Transverse colon (tissue), 4 donors: ENCODE measurements at places on chromosomes 7 and 10. TPM values are rescaled to one million over a fixed set of nuclear protein-coding genes. Genes with fewer than 3 reads are reported as not detected.

Gene WEE2
- not detected for total RNA-seq

Gene FBH1
- total RNA-seq: 101 TPM

Gene TMEM176B
- total RNA-seq: 369 TPM

Gene CALCR
- total RNA-seq: not detected

Gene CPA2
- not detected for total RNA-seq

Gene GRM3
- not detected for total RNA-seq

Gene SKIDA1
- not detected for total RNA-seq

Gene HYAL4
- not detected for total RNA-seq

Gene GDF10
- total RNA-seq: 1.2 TPM

Gene ZNF804B
- total RNA-seq: not detected

Gene C10orf88
- 8.6 TPM for total RNA-seq

Gene SLC4A2
- 464 TPM for total RNA-seq

Gene SPDYE16
- total RNA-seq: not detected

Gene SLC18A3
- not detected for total RNA-seq

Gene EBF3
- 1.1 TPM for total RNA-seq

Gene GTF2I
- 216 TPM for total RNA-seq

Gene RP9
- total RNA-seq: 10.6 TPM

Gene CFTR
- total RNA-seq: 176 TPM

Gene CYP2W1
- total RNA-seq: not detected

Gene PRKCQ
- total RNA-seq: 0.60 TPM

Gene GIMAP6
- total RNA-seq: 6.4 TPM

Gene ITPRID1
- total RNA-seq: 5.9 TPM

Gene COA1
- 31.8 TPM for total RNA-seq

Gene FXYD4
- total RNA-seq: not detected

Gene SCART1
- 2.9 TPM for total RNA-seq

Gene WNT16
- not detected for total RNA-seq

Gene ACSM6
- not detected for total RNA-seq

Gene ACTL6B
- not detected for total RNA-seq

Gene PRF1
- total RNA-seq: 7.8 TPM
